ENCODE measurements at places on chromosomes 12 and 14. TPM values are rescaled to one million over a fixed set of nuclear protein-coding genes. Genes with fewer than 3 reads are reported as not detected.

The CIROP gene
- total RNA-seq = not detected

The KCNK13 gene
- total RNA-seq = not detected

DNA sequence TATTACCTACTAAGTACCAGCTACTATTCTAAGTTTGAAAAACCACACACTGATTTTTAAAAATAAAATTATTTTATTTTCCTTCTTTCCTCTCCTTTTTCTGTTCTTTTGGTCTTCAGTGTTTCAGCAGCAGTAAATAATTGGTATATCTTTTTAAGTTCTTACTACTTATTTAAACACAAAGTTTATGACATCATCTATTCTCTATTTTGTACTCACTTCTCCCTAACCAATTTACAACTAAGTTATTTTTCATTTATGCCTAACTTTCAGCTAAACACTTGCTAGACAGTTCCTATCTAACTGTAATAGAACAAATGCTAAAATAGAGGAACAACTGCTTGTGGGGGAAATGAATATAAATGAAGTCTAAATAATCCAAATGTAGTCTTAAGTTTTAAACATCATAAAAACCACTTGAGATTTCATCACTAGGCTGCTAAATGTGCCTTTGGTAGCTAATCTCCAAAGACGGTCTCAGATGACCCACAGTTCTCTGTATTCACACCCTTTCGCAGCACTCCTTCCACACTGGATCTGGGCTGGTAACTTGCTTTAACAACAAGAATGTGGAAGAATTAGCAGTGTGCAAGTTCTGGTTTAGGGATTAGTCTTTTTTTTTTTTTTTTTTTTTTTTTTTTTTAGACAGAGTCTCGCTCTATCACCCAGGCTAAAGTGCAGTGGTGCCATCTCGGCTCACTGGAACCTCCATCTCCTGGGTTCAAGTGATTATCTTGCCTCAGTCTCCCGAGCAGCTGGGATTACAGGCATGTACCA lies 41.0 kb downstream of the TFCP2 start:
- H3K4me1 ChIP-seq = no peaks in the 10 kb centered on the region
- H3K27me3 ChIP-seq = no peaks in the 10 kb centered on the region
- H3K27ac ChIP-seq = peak overlapping the region; percentile 14
- no peak overlapping the region for H3K4me3 ChIP-seq
- peaks cover 1% of the 10 kb centered on the region for H3K36me3 ChIP-seq
- no peak for DNase-seq

DNA sequence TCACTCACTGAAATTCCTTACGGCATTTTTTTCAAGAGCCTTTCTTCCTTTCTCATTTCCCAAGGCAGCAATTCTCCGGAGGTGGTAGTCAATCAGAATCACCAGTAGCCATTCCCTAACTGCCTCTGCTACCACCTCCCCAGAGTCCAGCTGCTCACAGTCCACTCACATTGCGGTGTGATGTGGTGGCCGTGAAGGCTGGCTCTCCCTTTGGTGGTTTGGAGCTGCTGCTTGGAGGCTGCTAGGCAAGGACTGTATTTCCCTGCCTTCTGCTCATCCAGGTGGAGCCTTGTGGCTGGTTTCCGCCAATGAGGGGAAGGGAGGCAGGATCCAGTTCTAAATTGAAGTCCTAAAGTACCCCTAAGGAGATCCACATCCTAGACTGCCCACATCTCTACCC lies 222.0 kb downstream of the ANO2 start:
- H3K27me3 ChIP-seq = peaks cover 19% of the 10 kb centered on the region
- no peak overlapping the region for H3K4me3 ChIP-seq
- no peak overlapping the region for H3K27ac ChIP-seq
- no peak for DNase-seq
- H3K4me1 ChIP-seq = no peaks in the 10 kb centered on the region

- H3K27me3 ChIP-seq = no peaks in the 10 kb centered on the region
- no peaks in the 10 kb centered on the region for H3K4me1 ChIP-seq
- no peak overlapping the region for H3K4me3 ChIP-seq
- no peak overlapping the region for H3K27ac ChIP-seq
Observed at GRCh38 chr12:93734784-93735183, 57.6 kb downstream of the CRADD start.

DNA sequence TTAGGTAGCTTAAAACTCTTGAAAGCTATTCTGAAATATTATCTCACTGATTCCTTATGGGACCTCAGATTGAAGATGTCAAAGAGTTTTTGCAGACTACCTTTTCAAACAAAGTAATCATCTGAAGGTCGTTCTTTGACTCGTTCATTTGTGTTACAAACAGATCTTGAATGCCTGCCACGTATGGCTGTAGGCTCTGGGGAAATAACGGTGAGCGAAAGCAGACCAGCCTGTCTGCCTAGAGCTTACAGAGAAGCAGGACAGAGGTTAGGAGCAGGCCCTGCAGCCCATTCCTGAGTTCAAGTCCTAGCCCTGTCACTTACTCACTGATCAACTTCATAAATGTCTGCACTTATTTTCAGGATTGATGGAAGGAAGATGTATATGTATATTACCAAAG lies 83.6 kb downstream of the FLRT2 start:
- peaks cover 22% of the 10 kb centered on the region for H3K36me3 ChIP-seq
- peak overlapping the region; percentile 49 for H3K27ac ChIP-seq
- no peak for DNase-seq
- H3K27me3 ChIP-seq = no peaks in the 10 kb centered on the region
- peak overlapping the region; percentile 32 for H3K4me3 ChIP-seq

Measured in progenitor cell of endocrine pancreas (in vitro differentiated cells).